ENCODE measurements at places on chromosomes 7 and 10.

GRCh38 chr7:22477876-22478450 is 22.0 kb downstream of the STEAP1B start:
- DNase-seq, result no peak

- DNase-seq, result no peak
These were observed 43.8 kb downstream of the CYTH3 start for GRCh38 chr7:6228361-6229229.

- DNase-seq, result no peak
These were observed 208.7 kb downstream of the MAD1L1 start for GRCh38 chr7:2023877-2024566.

GRCh38 chr10:43647576-43647975 is 1.1 kb downstream of the ZNF32 start:
- no peak for DNase-seq

- DNase-seq, result no peak
These were observed 78.2 kb downstream of the VTI1A start for GRCh38 chr10:112525200-112525599.

- DNase-seq, result no peak
These were observed 50.9 kb downstream of the CALML3 start for GRCh38 chr10:5575482-5576153.

- DNase-seq, result no peak
These were observed 489.9 kb downstream of the NXPH1 start for GRCh38 chr7:8923164-8923806.

Measured in SK-N-DZ (cell line).